T-helper 9 cell (primary cell): ENCODE measurements at places on chromosomes 3 and 15.

GRCh38 chr3:146638718-146639117, 33.6 kb upstream of the PLSCR5 start:
- no peak for DNase-seq

DNA sequence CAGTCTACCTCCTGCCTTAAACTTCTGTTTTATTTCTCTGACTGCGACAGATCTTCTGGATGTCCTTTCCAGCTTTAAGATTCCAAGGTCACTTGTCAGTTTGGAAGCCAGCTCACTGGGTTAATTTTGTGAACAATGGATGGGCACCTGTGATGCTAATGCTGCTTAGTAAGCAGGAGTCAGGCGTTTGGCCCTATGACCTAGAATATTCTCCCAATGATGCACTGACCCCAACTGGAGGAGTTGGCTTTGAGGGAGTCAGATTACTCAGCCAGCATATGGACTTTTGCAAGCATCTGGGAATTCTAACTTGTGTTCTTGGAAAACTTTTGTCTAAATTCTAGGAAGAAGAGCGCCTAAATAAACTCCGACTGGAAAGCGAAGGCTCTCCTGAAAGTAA, 28.1 kb downstream of the HACD3 start:
- DNase-seq, result no peak

DNA sequence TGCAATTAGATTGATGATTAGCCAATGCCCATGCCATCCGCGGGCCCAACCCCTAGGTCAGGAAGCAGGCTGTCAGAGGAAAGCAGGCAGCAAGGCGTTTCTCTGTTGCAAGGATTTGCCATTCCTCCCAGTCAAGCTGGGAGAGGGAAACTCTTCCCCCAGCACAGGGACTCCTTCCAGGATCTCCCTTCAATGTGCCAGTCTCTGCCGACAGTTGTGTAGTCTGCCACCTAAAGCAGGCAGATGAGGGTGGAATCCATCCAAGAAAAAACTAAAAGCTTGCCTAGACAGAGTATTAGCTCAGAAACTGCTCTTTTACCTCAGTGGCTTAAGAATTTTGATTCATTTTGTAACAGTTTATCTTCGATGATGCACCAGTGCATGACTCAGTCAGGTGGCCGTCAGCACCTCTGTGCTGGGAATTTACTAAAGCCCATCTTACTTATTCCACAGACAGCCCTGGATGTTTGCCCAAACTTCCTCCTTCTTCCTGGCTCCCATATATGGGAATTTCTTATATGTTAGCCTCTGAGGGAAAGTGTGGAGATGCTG, 501.5 kb upstream of the THBS1 start:
- no peak for DNase-seq

- DNase-seq, result peak; percentile 55
These were observed 425 bp upstream of the FYTTD1 start for GRCh38 chr3:197749315-197749600.

DNA sequence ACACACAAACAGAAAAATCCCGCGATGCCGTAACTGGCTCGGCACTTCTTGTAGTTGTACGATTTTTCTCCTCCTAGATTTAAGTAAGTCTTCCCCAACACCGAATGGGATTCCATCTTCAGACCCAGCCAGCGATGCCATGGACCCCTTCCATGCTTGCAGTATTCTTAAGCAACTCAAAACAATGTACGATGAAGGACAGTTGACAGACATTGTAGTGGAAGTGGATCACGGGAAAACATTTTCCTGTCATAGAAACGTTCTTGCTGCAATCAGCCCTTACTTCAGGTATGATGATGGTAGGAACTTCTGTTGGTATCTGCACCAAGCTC, 763 bp downstream of the KBTBD8 start:
- DNase-seq, result no peak

GRCh38 chr3:179613807-179614206, 9.2 kb downstream of the NDUFB5 start:
- no peak for DNase-seq

- no peak for DNase-seq
These were observed 23.3 kb downstream of the IL1RAP start for GRCh38 chr3:190537146-190537545.

- DNase-seq, result no peak
These were observed 365.6 kb downstream of the TIGIT start for GRCh38 chr3:114659109-114660061.

- peak; percentile 24 for DNase-seq
These were observed 13.5 kb downstream of the UBAP1L start for GRCh38 chr15:65101411-65101890.

- DNase-seq, result no peak
These were observed 74.7 kb upstream of the THBS1 start for GRCh38 chr15:39506146-39506545.

GRCh38 chr3:97736928-97737327, 27.6 kb upstream of the ARL6 start:
- DNase-seq, result no peak

DNA sequence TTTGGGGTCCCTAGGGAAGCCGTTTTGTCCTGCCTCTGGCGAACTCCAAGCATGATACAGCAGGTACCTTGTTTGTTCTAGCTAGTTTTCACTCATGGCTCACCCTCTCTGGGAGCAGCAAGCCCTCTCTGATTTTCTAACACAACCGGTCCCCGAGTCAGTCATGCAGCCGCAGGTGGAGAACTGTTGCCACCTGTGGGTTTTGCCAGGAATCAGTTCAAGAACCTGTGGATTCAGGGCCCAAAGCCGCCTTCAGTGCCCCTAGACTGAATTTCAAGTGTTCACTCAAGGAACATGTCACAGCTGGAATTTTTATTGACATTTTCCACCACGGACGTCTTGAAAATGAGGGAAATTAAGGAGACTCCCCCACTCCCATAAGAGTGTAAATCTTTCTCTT, 13.3 kb upstream of the LRRK1 start:
- no peak for DNase-seq

GRCh38 chr3:194321693-194322640, 29.2 kb downstream of the CPN2 start:
- no peak for DNase-seq

GRCh38 chr15:64878705-64879104, 33.0 kb upstream of the ANKDD1A start:
- DNase-seq, result no peak

DNA sequence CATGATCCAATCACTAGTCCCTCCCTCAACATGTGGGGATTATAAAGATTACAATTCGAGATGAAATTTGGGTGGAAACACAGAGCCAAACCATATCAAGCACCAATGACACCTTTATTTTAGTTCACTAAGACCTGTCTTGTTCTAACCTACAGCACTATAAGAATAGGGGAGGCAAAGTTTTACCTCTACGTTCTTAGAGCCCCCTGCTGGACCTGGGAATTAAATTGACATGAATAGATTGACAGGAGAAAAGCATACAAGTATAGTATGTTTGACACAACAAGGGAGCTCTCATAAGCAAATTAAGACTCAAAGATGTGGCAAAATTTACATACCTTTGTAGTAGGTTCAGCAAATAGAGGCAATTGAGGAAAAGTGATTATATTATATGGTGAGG, 974.4 kb upstream of the ALCAM start:
- no peak for DNase-seq

GRCh38 chr3:112413074-112413473, 80.1 kb downstream of the CD200 start:
- no peak for DNase-seq

DNA sequence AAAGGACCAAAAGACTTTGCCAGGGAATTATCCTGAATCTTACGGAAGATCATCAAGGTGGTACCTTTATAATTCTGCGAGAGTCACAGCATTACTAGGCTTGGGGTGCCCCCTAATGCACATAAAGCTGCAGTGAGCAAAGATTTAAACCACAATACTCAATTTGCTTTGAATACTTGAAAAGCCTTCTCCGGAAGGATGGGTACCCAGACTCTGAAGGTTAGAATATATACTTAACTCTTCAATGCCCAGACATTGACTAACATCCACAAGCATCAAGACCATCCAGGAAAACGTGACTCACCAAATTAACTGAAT, 117.8 kb upstream of the KCNH8 start:
- no peak for DNase-seq

DNA sequence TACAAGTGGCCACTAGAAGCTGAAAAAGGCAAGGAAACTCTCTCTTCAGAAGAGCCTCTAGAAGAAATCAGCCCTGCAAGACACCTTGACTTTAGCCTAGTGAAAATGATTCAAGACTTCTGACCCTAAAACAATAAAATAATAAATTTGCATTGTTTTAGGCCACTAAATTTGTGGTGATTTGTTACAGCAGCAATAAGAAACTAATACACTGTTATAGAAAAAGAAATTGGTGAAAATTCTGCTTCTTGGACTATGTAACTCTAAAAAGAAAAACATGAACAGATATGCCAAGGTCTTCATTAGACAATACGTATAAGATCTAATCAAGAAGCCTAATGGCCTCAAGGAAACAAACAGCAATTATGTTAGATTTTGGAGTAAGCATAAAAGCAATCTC, 36.1 kb downstream of the EXD1 start:
- no peak for DNase-seq

DNA sequence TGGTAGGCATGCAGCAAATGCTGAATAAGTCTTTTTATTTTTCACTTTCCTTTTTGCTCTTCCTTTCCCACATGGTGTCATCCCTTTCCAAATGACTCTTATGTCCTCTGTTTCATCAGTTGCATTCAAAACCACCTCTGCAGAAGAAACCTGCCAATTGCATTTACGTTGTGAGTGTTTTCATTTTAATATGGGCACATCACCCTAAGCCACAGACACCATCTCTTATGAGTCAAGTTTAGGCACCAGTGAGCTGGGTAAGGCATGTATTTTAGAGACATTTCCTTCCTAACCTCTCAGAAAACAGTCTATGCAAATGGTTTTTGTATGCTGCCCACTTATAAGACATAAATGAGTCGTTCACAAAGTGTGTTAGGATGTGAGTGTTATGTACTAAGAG, 223.3 kb upstream of the ADAMTS9 start:
- no peak for DNase-seq

DNA sequence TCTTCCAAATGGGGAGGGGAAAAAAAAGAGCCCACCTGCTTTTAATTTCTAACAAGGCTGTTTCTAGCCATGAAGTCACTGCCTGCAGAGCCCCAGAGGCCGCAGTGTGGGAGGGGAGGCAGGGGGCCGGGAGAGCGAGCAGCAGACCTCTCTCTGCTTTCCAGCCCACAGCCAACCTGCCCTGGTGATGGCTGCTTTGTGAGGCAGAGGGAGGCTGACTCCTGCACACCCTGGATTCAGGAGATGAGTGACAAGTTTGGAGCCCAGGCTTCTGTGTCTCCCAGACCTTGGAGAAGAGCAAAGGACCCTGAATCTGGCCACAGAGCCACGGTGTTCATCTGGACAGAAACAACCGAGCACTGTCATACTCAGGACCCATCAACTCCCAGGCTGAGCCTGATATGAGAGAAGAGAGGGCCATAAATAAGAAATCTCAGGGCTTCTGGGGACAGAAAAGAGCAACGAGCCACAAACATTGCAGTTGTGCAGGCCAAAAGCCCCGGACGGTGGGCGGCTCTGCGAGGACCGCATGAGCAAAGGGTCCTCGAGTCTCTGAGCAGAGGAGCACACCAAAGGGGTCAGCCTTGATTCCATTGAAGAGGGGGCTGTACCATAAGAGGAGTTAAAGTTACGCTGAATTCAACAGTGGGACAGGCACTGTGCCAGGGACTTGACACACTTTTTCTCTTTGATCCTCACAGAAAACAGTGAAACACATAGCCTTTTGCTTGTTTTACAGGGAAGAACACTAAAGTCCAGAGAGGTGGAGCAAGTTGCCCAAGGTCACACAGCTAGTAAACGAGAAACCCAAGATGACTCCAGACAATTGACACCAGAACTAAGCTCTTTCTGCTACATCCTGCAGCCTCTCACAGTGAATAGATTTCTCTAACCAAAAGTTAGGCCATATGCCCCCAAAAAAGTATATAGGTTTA, 97.2 kb downstream of the SEMA5B start:
- DNase-seq, result no peak

DNA sequence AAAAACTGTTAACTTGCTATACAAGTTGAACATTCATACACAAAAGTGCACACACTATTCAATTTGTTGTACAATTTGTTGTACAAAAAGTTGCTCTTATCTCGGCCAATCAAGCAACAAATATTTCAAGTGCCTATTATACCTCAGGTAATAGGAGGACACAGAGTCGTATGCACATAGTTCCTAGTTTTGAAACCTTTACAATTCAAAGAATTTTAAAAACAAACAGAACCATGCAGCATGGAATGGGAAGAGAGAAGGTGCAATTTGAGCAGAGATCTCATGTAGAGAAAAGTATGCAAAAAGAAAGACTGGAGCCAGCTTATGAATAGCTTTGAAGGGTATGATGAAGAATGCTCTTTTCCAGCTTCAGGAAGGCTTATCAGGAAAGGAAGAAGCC, 46.5 kb upstream of the ARPP19 start:
- DNase-seq, result no peak

- no peak for DNase-seq
These were observed 116.7 kb upstream of the MRPS22 start for GRCh38 chr3:139227165-139227564.

- peak; percentile 35 for DNase-seq
These were observed 738 bp downstream of the ACAP2 start for GRCh38 chr3:195441992-195442572.

GRCh38 chr3:58617338-58617761, 40.2 kb upstream of the FAM107A start:
- DNase-seq, result no peak

GRCh38 chr3:53764026-53764775, 82.0 kb downstream of the CHDH start:
- DNase-seq, result no peak

DNA sequence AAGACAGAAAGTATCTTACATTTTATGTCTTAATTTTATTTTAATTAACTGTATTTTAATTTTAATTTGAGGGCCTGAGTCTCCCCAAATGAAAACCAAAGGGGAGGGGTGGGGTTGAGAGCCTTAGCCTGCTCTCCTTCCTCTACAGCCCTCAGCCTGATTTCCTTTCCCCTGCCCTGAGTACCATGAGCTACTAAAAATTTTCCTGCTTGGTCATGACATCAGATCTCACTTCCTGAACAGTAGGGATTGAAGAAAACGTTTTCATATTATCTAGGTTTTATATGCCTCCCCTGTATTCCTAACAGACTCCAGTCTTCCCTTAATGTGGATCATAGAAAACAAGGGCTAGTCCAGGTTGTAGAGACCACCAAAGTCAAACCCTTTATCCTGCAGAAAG, 133.9 kb downstream of the MYLK start:
- no peak for DNase-seq

DNA sequence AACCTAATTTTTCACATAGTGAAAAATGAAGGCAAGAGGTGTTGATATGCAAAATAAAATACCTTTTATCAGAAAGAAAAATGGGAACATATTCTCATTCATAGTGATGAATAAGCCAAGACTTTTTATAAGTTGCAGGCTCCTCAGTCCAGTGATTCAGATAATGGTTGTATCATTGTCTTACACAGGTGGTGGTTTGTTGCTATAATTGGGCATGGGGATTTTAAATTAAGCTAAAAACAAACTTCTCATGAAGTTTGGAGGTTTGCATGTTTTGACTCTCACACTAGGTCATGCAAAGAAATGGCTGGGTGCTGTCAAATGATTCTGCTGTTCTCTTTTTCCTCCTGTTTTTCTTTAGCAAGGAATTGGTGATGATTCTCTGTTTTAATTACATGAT, 60.8 kb upstream of the SKIL start:
- DNase-seq, result no peak
